ENCODE measurements at places on chromosomes 6 and 20.

DNA sequence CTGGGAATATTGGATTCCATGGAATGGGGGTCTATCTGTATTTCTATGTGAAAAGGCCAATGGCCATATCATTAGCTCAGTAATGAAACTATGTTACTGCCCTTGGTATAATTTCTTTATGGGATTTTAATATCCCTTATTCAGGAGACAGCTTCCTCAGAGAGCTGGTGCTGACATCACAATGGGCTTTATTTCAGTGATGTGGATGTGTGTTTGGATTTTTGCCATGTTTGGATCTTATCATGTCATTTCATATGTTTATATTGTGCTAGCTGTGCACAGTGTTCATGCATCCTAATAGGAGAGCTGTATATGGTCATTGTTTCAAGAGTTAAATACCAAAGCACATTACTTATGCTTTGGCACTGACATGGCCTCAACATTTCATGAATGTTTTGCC, 806.1 kb upstream of the MAP3K7 start:
- DNase-seq = no peak

GRCh38 chr20:62068997-62069396, 3.3 kb upstream of the TAF4 start:
- DNase-seq = no peak

GRCh38 chr6:108820006-108820405, 28.2 kb upstream of the ARMC2 start:
- DNase-seq = no peak

DNA sequence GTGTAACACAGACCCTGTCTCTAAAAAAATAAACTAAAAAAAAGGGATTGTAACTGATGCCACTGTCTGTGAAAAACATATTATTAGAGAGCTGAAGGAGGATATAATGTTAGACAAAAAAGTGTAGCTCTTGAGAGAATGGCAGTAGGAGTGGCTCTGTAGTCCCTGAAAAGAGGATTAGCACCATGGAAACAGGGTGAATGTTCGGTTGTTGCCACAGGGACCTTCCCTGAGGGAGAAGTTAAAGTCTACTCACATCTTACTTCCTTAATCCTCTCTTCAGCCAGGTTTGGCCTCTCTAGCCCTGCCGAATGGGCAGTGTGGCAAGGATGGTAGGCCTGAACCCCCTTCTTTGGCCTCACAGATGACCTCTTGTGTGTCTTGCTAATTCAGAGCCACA, 12.1 kb downstream of the SCAND1 start:
- peak; percentile 43 for DNase-seq

GRCh38 chr6:71222671-71223070, 65.9 kb upstream of the OGFRL1 start:
- DNase-seq = no peak

GRCh38 chr20:17985388-17986018, 16.7 kb downstream of the MGME1 start:
- no peak for DNase-seq

DNA sequence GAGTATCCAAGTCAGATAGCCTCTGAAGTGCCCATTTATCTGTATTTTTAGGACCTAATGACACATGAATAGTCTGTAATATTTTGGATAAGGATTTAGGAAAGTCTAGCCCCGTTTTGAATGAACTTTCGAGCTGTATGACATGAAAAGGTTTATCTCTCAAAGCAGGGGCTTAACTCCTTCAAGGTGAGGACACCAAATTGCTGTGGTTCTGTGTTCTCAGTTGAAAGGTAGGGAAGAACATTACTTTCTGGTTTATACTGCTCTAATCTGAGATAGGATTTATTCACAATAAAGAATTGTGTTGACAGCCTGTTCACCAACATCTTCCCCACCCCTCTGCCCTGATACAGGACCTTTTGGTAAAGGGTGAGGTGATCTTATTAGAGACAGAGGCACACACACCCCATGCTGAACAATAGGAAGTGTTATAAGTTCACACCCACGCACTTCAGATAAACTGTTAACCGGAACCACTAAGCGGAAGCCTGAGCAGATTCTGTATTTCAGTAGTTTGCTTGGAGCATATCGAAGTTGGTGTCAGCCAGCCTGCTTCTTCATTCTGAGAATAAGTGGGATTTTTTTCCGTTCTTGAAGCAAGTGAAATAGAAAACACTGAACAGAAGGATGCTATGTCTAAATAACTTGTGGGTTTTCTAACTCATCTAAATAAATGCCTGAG, 223.3 kb downstream of the TMEM242 start:
- DNase-seq = no peak

GRCh38 chr6:125294925-125295324, 6.8 kb downstream of the HDDC2 start:
- DNase-seq = no peak

DNA sequence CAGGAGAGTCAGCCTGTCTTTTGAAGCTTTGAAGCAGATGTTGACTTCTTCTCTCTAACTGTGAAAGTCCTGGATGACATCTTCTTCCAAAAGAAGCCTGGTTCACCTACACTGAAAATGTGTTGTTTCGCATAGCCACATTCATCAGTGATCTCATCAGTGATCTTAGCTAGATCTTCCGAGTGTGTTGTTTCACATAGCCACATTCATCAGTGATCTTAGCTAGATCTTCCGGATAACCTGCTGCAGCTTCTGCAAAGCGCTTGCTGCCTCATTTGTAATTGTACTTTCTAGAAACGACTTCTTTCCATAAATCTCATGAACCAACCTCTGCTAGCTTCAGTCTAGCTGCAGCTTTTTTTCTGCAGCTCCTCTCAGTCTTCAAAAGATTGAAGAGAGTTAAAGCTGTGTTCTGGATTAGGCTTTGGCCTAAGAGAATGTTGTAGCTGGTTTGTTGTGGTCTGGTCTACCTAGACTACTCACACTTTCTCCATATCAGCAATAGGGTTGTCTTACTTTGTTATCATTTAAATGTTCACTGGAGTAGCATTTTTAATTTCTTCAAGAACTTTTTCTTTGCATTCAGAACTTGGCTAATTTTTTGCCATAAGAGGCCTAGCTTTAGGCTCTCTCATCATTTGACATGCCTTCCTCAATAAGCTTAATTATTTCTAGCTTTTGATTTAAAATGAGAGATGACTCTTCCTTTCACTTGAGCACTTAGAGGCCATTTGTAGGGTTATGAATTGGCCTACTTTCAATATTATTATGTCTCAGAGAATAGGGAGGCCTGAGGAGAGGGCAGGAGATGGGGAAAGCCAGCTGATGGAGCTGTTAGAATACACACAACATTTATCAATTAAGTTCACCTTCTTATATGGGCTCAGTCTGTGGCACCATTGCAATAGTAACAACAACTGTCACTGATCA, 48.7 kb upstream of the EXOC2 start:
- DNase-seq = no peak

DNA sequence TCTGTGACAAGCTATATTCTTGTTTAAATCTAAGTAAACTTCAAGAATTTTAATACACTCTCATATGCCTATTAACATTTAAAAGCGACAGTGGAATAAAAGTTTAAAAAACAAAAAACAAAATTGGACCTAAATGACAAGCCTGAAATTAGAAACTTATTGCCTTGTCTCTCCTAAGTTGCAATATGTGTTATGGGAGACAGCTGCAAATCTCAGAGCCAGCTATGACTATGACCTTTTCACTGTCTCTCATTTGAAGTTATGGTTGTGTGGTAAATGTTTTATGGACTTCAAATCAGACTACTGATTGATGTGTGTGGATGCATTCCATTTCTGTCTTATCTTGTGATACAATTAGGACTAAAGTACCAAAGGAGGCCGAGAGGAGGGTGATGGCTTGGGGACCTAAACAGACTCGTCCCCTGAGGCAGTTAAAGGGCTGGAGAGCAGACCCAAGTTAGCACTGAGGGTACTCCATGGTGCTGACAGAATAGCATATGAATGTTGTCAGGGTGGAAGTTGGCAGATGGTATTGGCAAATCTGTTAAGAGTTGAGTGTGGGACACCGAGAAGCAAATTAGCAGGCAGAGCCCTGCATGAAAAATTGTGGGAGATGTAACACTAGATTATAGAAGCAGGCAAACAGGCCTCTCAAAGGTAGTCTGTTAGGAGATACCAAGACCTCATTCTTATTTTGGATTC, 930.1 kb upstream of the MAN1A1 start:
- no peak for DNase-seq

DNA sequence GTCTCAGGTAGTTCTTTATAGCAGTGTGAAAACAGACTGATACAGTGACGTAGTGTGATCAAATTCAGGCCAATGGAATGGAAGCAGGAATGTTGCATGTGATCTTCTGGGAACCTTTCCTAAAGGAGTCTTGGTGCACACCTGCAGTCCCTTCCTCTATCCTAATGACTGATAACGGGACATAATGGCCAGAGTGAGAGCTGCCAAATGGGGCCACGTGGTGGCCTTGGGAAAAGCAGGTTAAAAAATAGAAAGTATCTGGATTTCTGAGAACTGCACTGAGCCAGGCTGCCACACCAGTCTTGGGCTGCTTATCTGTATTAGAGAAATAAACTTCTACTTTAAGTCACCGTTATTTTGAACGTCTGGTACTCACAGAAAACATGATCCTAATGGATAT, 51.9 kb downstream of the MEP1A start:
- no peak for DNase-seq

GRCh38 chr6:4905826-4906225, 98.0 kb downstream of the RPP40 start:
- no peak for DNase-seq

DNA sequence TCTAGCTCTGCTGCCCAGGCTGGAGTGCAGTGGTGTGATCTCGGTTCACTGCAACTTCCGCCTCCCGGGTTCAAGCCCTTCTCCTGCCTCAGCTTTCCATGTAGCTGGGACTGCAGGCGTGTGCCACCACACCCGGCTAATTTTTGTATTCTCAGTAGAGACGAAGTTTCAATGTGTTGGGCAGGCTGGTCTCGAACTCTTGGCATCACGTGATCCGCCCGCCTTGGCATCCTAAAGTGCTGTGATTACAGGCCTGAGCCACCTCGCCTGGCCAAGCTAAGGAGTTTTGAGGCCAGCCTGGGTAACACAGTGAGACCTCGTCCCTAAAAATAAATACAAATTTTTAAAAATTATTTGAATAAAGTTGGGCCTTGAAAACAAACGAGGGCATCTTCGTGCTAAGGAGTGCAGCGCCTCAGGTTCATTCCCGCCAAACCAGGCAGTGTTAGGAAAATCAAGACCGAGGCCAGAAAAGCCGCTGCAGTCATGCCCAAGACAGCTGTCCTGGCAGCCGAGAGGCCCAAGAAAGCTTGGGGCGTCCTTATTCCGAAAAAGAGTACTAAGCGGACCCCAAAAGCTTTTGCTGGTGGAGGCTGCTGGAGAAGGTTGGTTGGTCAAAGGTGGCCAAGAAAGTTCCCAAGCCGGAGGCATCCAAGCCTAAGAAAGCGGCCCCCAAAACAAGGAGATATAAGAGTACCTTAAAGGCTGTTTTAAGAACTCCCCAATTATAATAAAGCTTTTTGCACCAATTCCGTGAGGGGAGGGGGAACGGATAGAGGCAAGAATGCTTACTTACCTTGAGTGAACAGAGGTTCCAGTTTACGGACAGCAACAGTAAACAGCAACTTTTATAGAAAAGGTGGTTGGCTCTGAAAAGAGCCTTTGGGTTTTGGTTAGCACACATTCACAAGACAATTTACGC, 109.0 kb downstream of the HFE start:
- no peak for DNase-seq

DNA sequence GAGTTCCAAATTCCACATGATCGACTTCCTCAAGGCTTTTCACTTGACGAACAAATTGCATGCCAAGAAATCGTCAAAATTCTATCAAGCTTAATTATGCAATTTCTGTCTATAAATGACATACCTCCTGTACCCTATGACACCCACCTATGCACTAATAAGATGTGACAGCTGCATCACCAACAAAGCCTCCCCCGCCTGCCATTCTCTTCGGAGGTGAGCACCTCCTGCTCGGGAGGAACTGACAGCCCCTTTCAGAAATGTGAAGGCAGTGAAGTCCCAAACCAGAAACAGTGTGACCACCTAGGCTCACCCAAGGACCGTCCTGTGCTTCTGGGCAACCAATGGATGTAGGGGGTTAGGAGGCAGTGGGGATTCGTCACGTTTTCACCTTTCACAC, 37.1 kb downstream of the GPR6 start:
- DNase-seq = no peak
